Aortic smooth muscle cell (primary cell): ENCODE measurements at places on chromosomes 12 and 14. TPM values are rescaled to one million over a fixed set of nuclear protein-coding genes. Genes with fewer than 3 reads are reported as not detected.

The KSR2 gene
- under 0.01 TPM in 1 of 2 replicates, not detected in the other for total RNA-seq

The EPYC gene
- total RNA-seq: not detected in 2 replicates

The ZNF891 gene
- 0.79 and 0.87 TPM in 2 replicates for total RNA-seq

The MAP1LC3B2 gene
- 0.53 and 1.1 TPM in 2 replicates for total RNA-seq

The STAC3 gene
- total RNA-seq: 0.40 and 0.50 TPM in 2 replicates

The ALX1 gene
- 0.06 TPM in 1 of 2 replicates, not detected in the other for total RNA-seq

The SYT10 gene
- total RNA-seq: not detected in 2 replicates

The METTL1 gene
- total RNA-seq: 3.6 and 5.5 TPM in 2 replicates

The CLEC4C gene
- total RNA-seq: not detected in 2 replicates

The CEBPE gene
- total RNA-seq: not detected in 2 replicates

The KERA gene
- total RNA-seq: not detected in 2 replicates

The GARIN6 gene
- total RNA-seq: not detected in 2 replicates

The SALL2 gene
- total RNA-seq: 1.5 and 2.1 TPM in 2 replicates

The TEX22 gene
- 0.13 and 0.37 TPM in 2 replicates for total RNA-seq

The SOAT2 gene
- 0.19 and 0.26 TPM in 2 replicates for total RNA-seq

The ESPL1 gene
- total RNA-seq: 3.9 and 7.8 TPM in 2 replicates

The M6PR gene
- 327 and 416 TPM in 2 replicates for total RNA-seq

The HOXC12 gene
- not detected in 2 replicates for total RNA-seq

The RFLNA gene
- 1.3 TPM in 1 of 2 replicates, not detected in the other for total RNA-seq

The C1R gene
- 69.8 and 146 TPM in 2 replicates for total RNA-seq

The CFL2 gene
- 56.9 and 136 TPM in 2 replicates for total RNA-seq

The CLEC4D gene
- not detected in 2 replicates for total RNA-seq

The AGAP2 gene
- 0.13 and 0.19 TPM in 2 replicates for total RNA-seq

The CIROP gene
- total RNA-seq: 0.06 and 0.13 TPM in 2 replicates

The MMP17 gene
- 3.7 and 4.2 TPM in 2 replicates for total RNA-seq

The SLC7A7 gene
- total RNA-seq: 1.9 and 2.6 TPM in 2 replicates

The PNN gene
- 17.2 and 20.6 TPM in 2 replicates for total RNA-seq

The OTUB2 gene
- total RNA-seq: 0.53 and 1.2 TPM in 2 replicates

The SYCP3 gene
- 0.12 and 0.13 TPM in 2 replicates for total RNA-seq

The KITLG gene
- 112 and 124 TPM in 2 replicates for total RNA-seq

The NFE2 gene
- not detected in 2 replicates for total RNA-seq

The CLECL1 gene
- total RNA-seq: not detected in 2 replicates
